ENCODE measurements at places on chromosomes 16 and 17. TPM values are rescaled to one million over a fixed set of nuclear protein-coding genes. Genes with fewer than 3 reads are reported as not detected.

GRCh38 chr16:852451-853185 lies 52.1 kb upstream of the GNG13 start:
- DNase-seq: no peak

DNA sequence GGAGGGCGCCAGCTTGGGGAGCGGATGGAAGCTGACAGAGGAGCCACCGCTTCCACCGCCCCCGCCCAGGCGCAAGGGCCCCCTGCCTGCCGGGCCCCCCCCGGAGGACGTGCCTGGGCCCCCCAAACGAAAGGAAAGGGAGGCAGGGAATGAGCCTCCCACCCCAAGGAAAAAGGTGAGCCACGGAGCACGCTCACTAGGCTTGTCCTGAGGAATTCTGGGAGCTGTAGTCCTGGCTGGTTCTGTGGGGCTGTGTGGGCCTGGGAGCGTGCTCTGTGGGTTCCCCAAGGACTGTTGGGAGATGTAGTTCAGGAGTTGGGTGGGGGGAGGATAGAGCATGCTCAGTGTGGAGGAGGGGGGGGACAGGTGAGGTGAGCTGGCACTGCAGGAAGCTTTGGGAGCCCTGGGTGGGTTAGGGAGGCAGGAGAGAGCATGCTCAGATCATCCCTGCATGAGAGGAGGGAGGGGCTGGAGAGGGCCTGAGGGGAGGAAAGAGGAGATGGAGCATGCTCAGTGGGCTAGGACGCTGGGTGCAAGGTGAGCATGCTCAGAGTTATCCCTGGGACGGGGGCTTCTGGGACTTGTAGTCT lies 4.5 kb downstream of the FBXL19 start:
- DNase-seq: no peak

DNA sequence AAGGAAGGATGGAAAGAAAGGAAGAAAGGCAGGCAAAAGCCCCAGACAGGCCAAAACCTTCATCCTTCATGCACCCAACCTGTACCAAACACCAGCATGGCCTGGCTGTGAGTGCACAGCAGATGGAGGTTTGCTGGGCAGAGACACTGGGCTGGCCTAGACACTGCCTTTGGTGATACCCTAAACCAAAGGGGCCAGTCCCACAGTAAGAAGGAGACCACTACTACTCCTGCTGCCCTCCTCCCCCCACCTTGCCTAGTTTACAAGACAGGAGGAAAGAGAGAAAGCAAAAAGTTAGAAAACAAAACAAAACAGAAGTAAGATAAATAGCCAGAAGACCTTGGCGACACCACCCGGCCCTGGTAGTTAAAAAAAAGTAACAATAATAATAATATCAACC lies 19.1 kb downstream of the QPRT start:
- DNase-seq: peak; percentile 7

CNTNAP4 gene
- not detected for total RNA-seq

CDH15 gene
- total RNA-seq: not detected

- no peak for DNase-seq
Observed at GRCh38 chr16:88957433-88957767, 19.6 kb downstream of the CBFA2T3 start.

DNA sequence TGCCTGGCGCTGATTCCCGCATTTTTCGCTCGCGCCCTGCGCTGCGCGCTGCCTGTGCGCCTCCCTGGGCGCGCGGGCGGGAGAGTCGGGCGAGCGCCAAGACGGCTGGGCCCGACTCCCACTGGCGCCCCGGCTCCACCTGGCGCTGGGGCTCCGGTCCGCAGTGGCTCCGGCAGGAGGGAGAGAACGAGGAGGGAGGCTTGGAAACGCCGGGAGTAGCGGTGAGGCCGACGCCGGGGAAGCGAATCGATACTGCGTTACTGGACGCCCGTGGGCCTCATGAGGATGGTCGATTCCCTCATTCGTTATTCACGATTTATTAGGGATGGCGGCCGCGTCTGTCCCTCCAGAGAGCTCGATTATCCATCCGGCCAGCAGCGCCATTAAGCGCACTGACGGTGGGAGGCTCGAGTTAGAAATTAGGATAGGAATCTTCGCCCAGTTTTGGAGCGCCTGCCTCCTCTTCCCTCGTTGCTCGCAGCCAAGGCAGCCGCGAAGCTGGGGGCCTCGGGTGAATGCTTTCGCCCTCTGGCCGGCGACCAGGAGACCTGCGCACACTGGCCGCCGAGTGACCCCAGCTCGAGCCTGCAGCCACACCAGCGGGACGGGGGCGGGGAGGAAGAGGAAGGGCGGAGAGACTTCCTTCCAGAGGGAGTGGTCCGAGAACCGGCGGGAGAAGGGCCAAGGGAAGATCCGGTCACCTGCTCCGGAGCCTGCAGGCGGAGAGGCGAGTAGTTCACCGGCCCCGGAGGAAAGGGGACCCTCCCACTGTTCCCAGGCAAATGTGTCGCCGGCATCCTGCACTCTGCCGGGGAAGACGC lies 1.3 kb upstream of the PCGF2 start:
- DNase-seq: no peak

DNA sequence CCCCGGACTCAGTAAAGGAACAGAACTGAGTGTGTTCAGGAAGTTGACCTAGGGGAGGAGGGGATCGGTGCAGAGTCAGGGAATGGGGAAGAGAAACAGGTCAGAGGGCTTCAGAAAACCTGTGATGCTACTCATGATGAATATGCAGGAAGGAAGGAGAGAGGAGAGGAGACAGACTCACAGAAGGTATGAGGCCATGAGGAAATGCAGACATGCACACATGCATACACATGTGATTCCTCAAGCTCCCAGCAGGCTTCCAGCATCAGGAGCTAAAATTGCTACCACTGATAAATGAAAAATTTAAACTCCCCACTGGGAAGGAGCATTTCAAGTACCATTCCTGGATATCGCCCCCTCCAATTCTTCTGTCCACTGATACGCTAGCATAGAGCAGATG lies 262.6 kb downstream of the SLC39A11 start:
- no peak for DNase-seq

DNA sequence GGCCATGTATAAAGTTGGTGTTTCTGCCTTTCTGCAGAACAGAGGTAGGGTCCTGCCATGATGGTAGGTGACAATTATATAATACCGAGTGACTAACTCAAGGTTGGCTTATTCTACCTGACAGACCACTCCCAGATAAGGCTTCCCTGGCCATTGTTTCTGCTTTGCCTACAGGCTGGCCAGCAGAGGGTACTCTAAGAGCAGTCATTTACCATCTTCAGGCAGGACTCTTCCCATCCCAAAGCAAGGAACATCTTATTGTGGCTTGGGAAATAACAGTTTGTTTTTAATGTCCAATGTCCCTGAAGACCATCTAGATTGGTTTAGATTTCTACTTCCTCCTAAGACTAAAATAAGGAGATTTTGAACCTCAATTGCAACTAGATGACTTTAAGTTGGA lies 74.1 kb downstream of the SNX11 start:
- DNase-seq: no peak

- DNase-seq: no peak
Observed at GRCh38 chr16:61413021-61413420, 623.2 kb downstream of the CDH8 start.

DNA sequence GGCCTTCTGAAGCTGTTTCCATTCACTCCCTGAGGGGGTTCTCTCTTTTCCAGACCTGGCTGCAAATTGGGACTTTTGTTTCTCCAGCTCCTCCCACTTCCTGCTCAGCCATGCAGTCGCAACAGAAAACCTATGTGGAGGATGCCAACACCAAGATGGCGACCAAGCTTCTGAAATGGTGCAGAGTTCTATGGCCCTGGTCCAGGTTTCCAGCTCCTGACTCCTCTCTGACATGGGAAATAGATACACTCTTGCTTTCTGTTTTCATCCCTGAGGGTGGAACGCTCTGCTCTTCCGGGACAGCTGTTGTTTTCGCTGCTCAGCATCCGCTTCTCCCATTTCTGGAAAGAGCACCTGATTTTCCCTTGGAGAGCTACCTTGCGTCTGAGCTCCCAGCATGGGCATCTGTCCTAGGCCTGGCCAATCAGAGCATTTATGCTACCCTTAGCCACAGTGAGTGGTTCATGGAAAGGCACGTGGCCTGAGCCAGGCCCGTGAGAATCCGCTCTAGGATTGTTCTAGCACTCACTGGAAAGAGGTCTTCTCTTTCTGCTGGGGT lies 8.1 kb downstream of the GPRC5B start:
- DNase-seq: no peak

- DNase-seq: no peak
Observed at GRCh38 chr16:56423584-56424403, 1.6 kb downstream of the AMFR start.

FBXO31 gene
- 30.6 TPM for total RNA-seq

DNA sequence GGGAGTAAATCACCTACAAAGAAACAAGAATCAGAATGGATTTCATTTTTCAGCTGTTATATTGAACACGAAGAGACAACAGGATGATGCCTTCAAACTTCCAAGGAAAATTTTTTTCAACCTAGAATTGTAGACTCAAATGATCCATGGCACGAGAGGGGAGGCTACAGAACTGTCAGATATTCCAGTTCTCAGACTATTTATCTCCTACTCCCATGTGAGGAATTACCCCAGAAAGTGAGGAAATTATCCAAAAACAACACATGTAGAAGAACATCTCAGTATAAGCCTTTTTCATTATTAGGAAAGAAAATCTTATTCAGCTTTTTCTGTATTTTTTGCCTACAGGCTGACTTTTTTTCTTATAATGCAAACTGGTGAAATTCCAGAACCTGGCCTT lies 5.5 kb upstream of the ASGR2 start:
- no peak for DNase-seq

- DNase-seq: no peak
Observed at GRCh38 chr17:76501827-76502307, 644 bp upstream of the RHBDF2 start.

KNOP1 gene
- 24.7 TPM for total RNA-seq

DNA sequence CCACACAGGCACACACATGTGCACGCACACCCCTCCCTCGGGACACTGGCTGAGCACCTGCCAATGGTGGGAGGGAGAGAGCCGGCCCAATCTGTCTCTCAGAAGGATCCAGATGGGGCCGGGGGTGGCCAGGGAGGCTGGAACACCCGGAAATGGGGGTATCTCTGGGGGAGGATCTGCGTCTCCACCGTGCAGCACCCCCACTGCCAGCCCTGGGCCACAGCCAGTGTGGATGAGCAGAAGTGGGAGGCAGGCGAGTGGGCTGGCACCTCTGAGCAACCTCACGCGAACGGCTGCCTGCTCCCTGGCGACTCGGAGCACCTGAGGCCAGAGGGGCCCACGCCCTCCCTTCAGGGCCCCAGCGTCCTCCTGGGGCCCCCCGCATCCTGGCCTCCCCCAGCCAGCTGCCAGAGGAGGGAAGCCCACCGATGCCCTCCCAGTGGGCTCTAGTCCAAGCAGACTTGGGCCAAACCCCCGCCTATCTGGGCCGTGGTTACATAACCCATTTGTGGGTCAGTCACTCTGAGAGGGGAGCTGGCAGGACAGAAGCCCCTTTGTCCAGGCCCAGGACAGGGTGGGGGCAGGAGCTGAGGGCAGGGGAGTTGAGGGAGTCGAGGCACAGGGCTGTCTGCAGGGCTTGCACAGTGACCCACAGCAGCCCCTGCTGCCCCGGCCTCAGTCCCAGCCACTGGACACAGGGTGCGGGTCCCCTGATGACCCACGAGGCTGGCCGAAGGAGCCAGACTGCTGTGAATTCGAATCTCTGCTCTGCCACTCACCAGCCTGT lies 5.6 kb downstream of the CASKIN1 start:
- no peak for DNase-seq

PPP1R27 gene
- total RNA-seq: not detected

KRT28 gene
- not detected for total RNA-seq

DNA sequence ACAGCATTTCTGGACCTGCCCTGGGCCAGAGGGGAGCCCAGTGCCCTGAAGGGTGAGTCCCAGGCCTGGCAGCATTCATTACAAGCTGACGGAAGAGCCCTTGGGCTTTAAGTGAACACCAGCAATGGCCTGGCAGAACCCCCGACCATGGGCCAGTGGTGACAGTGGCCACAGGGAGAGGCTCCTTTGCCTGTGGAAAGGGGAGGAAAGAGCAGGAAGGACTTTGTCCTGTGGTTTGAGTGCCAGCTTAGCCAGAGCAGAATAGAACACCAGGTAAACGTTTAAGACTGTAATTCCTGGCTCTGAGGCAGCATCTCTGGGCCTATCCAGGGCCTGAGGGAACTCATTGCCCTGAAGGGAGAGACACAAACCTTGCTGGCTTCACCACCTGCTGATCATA lies 34.3 kb upstream of the ATP2C2 start:
- peak; percentile 34 for DNase-seq

- DNase-seq: no peak
Observed at GRCh38 chr16:78926723-78927210, 673.8 kb downstream of the MAF start.

EVI2A gene
- total RNA-seq: not detected

CCL17 gene
- not detected for total RNA-seq

- no peak for DNase-seq
Observed at GRCh38 chr16:76535-77272, 1.3 kb upstream of the MPG start.

KIF2B gene
- total RNA-seq: not detected

DNA sequence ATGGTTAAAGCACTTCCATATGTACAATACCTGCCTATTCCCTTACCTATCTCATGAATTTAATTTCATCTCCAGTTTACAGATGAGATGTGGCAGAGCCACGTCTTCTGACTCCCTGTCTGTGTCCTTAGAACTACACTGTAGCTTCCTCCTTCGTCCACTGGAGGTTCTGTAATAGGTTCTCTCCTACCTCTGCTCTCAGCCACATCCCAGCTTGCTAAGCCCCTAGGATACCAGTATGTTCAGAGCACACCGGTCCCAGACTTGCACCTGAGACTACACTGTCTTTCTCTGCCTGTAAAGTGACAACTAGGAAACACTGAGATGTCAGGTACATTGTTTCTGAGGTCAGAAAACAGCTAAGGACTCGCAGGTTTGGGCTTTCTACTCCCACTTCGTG lies 3.8 kb upstream of the RASL10B start:
- no peak for DNase-seq

GRCh38 chr16:4293822-4294457 lies 21.1 kb upstream of the TFAP4 start:
- no peak for DNase-seq

PRR15L gene
- not detected for total RNA-seq

GRCh38 chr17:3843935-3844516 lies 2.0 kb downstream of the NCBP3 start:
- DNase-seq: no peak

- no peak for DNase-seq
Observed at GRCh38 chr16:28549301-28549899, 4.3 kb upstream of the SGF29 start.

- DNase-seq: no peak
Observed at GRCh38 chr17:19421219-19421618, 10.2 kb downstream of the RNF112 start.

SLC13A2 gene
- not detected for total RNA-seq

DNA sequence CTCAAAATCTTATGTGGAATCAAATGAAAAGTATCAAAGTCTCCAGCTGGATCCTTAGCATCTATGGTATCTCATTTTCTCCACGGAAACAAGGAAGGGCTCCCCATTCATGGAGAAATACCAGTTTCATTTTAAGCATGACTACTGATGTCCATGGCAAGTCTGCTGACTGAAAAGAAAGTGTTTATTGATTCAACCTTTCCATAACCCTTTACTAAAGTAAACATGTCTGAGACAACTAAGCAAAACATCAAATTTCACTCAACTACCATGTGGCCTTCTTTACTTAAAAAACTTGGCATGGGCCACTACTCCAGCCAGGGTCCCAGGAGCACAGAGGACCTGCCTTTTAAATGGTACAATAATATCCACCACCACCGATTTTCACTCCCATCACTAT lies 928.0 kb upstream of the SOX9 start:
- no peak for DNase-seq

FA2H gene
- not detected for total RNA-seq
